Activated T-helper 1 cell treated with anti-CD3 and anti-CD28 coated beads, Interleukin-12 subunit alpha, Interleukin-12 subunit beta, Interleukin-2, Interleukin-4 antibody, amounts not matched to agents 30 ng/mL and 10 ng/mL and 1 ng/mL, durations not matched to agents 14 hours and 24 hours and 36 hours (primary cell): ENCODE measurements at places on chromosomes 7 and 10. TPM values are rescaled to one million over a fixed set of nuclear protein-coding genes. Genes with fewer than 3 reads are reported as not detected.

The EPHA1 gene
- not detected in 2 replicates for total RNA-seq

The TDRD1 gene
- total RNA-seq = 0.10 and 0.13 TPM in 2 replicates

The MALRD1 gene
- not detected in 2 replicates for total RNA-seq

The NEUROG3 gene
- not detected in 2 replicates for total RNA-seq

The FXYD4 gene
- total RNA-seq = 0.44 TPM in 1 of 2 replicates, not detected in the other

The LEP gene
- total RNA-seq = not detected in 2 replicates

GRCh38 chr7:45670227-45670626, 96.1 kb downstream of the ADCY1 start:
- H3K27me3 ChIP-seq = peaks cover 8% of the 10 kb centered on the region
- H3K27ac ChIP-seq = no peak overlapping the region
- no peaks in the 10 kb centered on the region for H3K4me1 ChIP-seq
- DNase-seq = no peak
- H3K36me3 ChIP-seq = no peaks in the 10 kb centered on the region

GRCh38 chr7:80918399-80918798, 452 bp downstream of the SEMA3C start:
- no peak overlapping the region for H3K27ac ChIP-seq
- no peaks in the 10 kb centered on the region for H3K36me3 ChIP-seq
- H3K4me3 ChIP-seq = peak overlapping the region; percentile 31
- DNase-seq = no peak

DNA sequence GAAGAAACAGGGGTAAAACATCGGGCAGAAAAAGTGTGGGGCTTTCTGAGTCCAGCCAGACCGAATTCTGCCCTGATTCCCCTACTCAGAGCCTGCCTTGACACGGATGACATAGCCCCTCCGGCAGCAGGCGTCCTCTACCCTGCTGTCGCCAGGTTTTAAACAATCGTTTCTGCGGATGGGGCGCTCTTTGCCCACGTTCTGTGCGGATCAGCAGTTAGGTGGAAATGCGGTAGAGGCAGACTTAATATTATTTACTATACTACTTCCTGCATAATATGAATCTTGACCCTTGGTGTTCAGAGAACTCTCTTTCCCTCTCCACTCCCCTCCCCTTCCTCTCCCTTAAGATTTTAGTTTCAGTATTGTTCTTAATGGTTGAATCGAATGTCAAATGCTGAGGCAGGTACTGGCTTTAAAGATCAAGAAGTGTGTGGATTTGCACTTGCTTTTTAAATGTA, 2.4 kb downstream of the GATA3 start:
- DNase-seq = peak; percentile 34
- peak overlapping the region; percentile 95 for H3K27ac ChIP-seq
- peaks cover 16% of the 10 kb centered on the region for H3K27me3 ChIP-seq
- H3K4me3 ChIP-seq = peak overlapping the region; percentile 98
- H3K4me1 ChIP-seq = peaks cover 70% of the 10 kb centered on the region

- H3K36me3 ChIP-seq = no peaks in the 10 kb centered on the region
- no peak for DNase-seq
- H3K27ac ChIP-seq = no peak overlapping the region
- no peak overlapping the region for H3K4me3 ChIP-seq
- no peaks in the 10 kb centered on the region for H3K4me1 ChIP-seq
- H3K27me3 ChIP-seq = peaks cover 5% of the 10 kb centered on the region
These were observed 32.6 kb upstream of the NME8 start for GRCh38 chr7:37815671-37816371.

DNA sequence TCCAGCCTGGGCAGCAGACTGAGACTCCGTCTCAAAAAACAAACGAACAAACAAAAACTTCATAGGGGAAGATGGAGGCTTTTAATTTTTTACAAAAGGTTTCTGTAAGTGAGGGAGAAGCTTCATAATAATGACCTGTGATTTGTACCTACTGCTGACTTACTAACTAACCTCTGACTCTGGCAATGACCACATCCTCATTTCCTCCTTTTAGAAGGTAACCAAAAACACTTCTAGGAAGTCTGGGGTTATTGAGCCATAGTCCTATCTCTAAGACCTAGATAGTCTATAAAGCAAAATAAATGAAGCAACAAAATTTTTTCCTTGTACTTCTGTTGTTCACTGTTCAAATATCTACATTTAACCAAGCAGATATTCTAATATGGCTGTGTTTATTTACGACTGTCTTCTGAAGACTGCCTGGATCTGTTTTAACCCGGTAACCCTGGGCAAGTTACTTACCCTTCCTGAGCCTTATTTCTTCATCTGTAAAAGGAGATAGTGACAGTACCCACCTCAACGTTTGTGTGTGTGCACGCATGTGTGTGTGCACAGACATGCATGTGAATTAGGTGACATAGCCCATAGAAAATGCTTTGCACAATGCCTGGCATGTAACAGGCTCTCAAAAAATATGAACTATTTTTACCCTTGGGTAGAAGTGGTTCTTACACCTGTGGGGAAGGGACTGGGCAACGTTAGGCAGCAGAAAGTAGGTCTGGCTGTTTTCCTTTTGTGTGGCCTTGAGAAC, 30.8 kb upstream of the SMNDC1 start:
- H3K4me3 ChIP-seq = peak overlapping the region; percentile 6
- H3K27me3 ChIP-seq = no peaks in the 10 kb centered on the region
- peak overlapping the region; percentile 46 for H3K27ac ChIP-seq
- peaks cover 10% of the 10 kb centered on the region for H3K36me3 ChIP-seq
- H3K4me1 ChIP-seq = peaks cover 53% of the 10 kb centered on the region

GRCh38 chr7:25949736-25950487, 202.1 kb upstream of the NFE2L3 start:
- peak overlapping the region; percentile 85 for H3K4me3 ChIP-seq
- peaks cover 3% of the 10 kb centered on the region for H3K27me3 ChIP-seq
- H3K36me3 ChIP-seq = peaks cover 3% of the 10 kb centered on the region
- H3K4me1 ChIP-seq = peaks cover 17% of the 10 kb centered on the region
- peak overlapping the region; percentile 40 for H3K27ac ChIP-seq

DNA sequence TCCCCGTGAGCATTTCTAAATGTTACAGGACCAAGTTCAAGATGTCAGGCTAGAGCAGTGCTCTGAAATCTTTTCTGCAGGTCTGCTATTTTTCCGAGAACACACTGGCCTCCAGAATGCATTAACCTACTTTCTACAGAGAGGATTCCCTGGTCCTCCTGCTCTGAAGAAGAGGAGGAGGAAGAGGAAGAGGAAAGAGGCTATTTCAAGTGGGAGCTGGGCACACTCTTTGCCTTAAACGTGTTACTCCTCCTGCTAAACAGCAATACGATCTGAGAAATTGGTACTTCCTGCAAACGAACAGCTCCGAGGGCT, 157.4 kb downstream of the FRMD4A start:
- H3K4me1 ChIP-seq = peaks cover 16% of the 10 kb centered on the region
- peak overlapping the region; percentile 43 for H3K4me3 ChIP-seq
- DNase-seq = no peak
- no peaks in the 10 kb centered on the region for H3K36me3 ChIP-seq
- peaks cover 72% of the 10 kb centered on the region for H3K27me3 ChIP-seq

DNA sequence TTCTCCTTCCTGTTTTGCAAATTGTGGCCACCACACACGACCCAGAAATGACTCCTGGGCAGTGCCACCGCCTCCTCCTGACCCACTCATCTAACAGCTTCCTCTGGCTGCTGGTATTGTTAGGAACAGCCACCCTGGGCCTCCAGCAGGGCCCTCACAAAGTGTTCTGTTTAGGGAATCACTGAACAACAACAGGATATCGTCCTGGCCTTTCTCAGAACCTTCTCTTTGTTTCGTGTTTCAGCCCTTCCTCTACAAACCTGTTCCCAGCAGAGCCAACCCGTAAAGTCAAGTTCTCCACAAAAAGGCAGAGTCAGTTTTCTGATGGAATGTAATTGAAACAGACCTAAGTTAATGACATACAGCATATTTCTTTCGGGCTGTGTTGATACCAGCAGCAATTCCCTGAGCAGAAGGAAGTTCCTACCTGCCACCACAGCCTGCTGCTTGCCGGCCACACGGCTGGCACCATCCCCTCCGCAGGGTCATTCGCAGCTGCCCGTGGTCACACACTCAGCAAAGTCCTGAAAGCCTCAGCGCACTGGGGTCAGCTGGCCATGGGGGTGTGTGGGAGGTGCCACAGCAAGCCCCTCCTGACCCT, 91.7 kb upstream of the PITRM1 start:
- H3K4me1 ChIP-seq = no peaks in the 10 kb centered on the region
- H3K36me3 ChIP-seq = no peaks in the 10 kb centered on the region
- peaks cover 20% of the 10 kb centered on the region for H3K27me3 ChIP-seq
- no peak overlapping the region for H3K4me3 ChIP-seq
- H3K27ac ChIP-seq = no peak overlapping the region
- no peak for DNase-seq

DNA sequence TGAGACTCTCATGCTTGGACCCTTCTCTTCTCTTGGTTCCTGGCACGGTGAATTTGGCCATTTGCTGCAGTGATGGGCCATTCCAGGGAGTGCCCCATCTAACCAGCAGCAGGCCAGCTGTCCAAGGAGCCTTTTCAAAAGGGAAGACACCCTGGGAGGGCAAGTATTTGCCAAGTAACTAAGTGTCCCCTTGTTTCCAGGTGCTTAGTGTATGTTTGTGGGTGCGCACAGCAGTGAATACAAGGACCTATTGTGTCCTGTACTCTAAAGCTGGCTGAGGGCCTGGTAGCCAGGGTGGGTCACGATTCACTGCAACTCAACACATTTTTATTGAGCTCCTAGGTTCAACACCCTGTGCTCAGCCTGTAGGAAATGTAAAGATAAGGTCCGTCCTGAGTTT, 348.8 kb downstream of the RNLS start:
- peaks cover 3% of the 10 kb centered on the region for H3K27me3 ChIP-seq
- peaks cover 19% of the 10 kb centered on the region for H3K4me1 ChIP-seq
- no peak overlapping the region for H3K27ac ChIP-seq
- DNase-seq = no peak

DNA sequence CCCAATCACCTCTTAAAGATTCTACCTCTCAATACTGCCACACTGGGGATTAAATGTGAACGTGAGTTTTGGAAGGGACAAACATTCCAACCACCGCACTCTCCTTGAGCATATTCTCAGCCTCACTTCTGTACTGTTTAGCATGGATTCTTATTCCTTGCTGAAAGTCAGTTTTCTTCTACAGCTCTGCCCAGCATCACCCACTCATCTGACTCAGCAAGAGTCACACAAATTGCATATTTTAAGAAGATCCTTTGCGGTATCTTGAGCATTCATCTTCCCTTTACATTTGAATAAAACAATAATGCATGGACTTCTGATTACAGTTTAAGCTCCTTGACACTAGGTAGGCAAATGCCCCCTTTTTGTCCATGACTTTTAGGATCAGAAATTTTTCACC, 251.6 kb upstream of the MKLN1 start:
- no peak overlapping the region for H3K27ac ChIP-seq
- peaks cover 31% of the 10 kb centered on the region for H3K36me3 ChIP-seq
- H3K27me3 ChIP-seq = no peaks in the 10 kb centered on the region
- H3K4me3 ChIP-seq = no peak overlapping the region
- H3K4me1 ChIP-seq = peaks cover 44% of the 10 kb centered on the region

- H3K4me1 ChIP-seq = no peaks in the 10 kb centered on the region
- no peaks in the 10 kb centered on the region for H3K36me3 ChIP-seq
- H3K27ac ChIP-seq = no peak overlapping the region
- H3K27me3 ChIP-seq = no peaks in the 10 kb centered on the region
These were observed 598.6 kb upstream of the MGMT start for GRCh38 chr10:128868481-128868880.

DNA sequence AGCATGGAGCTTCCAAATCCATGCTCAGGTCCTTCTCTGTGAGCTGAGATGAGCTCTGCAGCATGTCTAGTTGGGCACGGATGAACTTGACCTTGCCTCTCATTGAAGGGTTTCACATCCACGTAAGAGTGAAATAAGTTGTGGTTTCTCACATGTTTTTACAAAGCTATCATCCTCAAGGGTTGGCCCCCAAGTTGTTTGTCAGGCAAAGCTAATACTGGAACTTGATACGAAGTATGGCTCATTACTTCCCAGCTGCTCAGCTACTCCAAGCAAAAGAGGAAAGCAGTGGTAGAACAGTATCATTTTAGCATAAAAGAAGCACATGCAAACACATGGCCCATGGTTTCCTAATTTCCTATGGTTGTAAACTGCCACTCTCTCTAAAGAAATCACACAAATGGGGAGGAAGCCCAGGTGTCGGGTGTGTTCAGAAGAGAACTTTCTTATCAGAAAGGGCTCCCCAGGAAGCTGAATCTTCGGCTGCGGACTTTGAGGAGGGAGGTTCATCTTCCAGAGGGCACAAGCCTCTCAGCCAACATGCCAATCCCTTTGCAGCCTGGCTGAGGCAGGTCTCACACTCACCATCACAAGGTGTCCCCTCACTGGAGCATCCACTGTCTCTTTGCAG, 45.3 kb downstream of the PDLIM1 start:
- H3K4me1 ChIP-seq = peaks cover 33% of the 10 kb centered on the region
- no peak for DNase-seq
- peaks cover 2% of the 10 kb centered on the region for H3K36me3 ChIP-seq
- H3K27ac ChIP-seq = peak overlapping the region; percentile 40
- no peaks in the 10 kb centered on the region for H3K27me3 ChIP-seq

DNA sequence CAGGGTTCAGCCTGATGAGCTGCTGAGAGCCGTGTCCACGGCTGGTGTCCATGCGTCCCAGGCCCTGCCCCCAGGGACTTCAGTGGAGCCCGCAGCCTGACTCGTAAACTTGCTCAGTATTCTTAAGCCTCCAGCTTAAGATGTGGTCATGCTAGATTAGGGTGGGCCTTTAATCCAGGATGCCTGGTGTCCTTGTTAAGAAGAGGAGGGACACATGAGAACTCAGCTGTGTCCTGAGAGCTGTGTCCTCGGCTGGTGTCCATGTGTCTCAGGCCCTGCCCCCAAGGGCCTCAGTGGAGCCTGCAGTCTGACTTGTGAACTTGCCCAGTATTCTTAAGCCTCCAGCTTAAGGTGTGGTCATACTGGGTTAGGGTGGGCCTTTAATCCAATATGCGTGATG, 23.0 kb downstream of the DOCK1 start:
- no peaks in the 10 kb centered on the region for H3K36me3 ChIP-seq
- H3K27me3 ChIP-seq = no peaks in the 10 kb centered on the region
- H3K4me3 ChIP-seq = no peak overlapping the region
